ENCODE measurements at places on chromosomes 5 and 9. TPM values are rescaled to one million over a fixed set of nuclear protein-coding genes. Genes with fewer than 3 reads are reported as not detected.

FAM13B gene
- 8.0 TPM for total RNA-seq

NOTCH1 gene
- 31.9 TPM for total RNA-seq

ANKRD31 gene
- not detected for total RNA-seq

MORN5 gene
- total RNA-seq, result not detected

IFNA21 gene
- not detected for total RNA-seq

HBEGF gene
- total RNA-seq, result 0.70 TPM

DNA sequence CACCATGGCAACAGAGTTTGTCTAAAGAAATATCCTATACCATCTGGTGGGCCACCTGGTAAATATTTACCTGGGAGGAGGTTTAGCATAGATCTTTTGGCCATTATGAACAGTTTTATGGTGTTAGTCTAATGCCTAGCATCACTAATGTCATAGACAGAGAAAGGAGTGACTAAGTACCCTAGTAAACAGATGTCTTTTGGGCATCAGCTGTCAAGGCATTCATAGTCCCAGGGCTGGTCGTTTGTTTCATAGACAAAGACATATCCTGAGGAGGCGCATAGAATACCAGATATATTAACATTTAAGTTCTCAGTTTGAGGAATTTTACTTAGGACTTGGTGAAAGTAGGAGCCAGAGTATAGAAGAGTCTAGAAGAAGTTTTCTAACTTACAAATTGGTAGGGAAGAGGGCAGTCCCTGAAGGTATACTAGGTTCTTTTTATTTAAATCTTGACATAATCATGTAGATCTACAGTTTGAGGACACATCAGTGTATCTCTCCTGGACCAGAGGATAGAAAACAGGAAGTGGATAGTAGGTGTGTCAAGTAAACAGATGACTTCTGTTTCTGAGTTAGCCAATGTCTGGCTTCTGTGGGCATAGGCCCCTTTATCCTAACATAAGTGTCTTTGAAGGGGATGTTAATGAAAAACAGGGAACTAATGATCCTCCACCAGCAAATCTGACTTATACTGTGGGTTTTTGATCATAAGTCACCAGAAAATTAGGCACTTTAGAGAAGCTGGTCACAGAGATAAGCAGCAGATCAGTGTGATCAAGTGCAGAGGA, 105.0 kb upstream of the PRSS3 start:
- DNase-seq, result no peak

DNA sequence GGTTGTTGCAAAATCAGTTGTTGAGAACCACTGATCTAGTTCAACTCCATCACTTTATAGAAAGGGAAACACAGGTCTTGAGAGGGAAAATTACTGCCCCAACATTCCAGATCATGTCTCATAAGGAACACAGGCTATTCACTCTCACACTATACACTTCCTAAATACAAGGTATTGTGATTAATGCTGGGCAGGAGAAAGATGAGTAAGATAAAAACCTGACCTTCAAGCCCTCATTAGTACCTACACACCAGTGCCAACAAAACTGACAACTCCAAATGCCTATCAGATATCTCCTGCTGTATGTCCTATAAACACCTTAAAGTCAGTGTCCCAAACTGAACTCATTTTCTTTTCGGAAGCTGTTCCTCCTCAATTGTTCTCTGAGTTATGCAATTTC, 8.2 kb downstream of the GNE start:
- DNase-seq, result no peak

- DNase-seq, result no peak
These were observed 285.6 kb downstream of the FBXL7 start for GRCh38 chr5:15785531-15785981.

DNA sequence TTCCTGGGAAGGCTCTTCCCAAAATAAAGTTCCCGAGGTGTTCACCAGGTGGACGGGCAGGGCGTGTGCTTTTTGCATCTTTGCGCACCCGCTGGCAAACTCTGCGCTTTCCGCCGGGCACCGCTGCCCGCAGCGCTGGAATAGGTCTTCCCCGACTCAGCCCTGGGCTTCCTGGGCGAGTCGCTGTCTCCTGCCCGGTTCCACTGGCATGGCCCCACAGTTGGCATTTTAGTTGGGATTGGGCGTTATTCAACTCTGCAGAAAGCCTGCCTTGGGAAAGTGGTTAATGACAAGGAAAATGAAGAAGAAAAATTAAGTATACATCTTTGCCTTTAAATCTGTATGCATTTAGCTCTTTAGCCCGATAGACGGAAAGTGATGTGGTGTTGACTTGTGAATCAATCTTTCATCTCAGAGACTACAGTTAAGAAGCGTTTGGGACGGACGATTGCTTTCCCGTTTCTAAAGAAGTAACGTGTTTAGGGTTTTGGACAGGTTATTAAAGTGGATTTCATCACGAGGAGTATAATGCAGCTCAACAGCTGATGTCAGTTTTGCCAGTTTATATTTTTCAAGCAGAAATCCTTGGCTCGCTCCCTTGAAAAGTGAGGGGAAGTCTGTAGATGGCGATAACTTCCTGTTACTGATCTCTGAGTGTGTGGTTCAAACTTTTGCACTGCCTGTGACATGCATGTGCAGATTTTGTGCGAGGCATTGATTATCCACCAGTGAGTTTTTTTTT, 946 bp downstream of the ADCY2 start:
- no peak for DNase-seq

DNA sequence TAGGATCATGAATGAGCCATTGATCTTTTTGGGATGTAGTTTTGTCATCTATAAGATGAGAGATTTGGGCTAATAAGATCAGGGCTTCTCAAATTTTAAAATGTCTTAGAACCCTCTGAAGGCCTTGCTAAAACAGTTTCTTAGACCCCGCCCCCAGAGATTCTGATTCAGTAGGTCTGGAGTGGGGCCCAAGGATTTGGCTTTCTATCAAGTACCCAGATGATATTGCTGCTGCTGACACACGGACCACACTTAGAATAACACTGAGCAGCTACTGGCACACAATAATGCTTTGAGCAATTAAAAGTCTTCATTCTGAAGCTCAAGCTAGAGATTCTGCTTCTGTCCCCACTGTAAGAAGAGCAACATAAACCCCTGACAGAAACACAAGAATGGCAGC, 216.7 kb downstream of the SMARCA2 start:
- DNase-seq, result no peak

DNA sequence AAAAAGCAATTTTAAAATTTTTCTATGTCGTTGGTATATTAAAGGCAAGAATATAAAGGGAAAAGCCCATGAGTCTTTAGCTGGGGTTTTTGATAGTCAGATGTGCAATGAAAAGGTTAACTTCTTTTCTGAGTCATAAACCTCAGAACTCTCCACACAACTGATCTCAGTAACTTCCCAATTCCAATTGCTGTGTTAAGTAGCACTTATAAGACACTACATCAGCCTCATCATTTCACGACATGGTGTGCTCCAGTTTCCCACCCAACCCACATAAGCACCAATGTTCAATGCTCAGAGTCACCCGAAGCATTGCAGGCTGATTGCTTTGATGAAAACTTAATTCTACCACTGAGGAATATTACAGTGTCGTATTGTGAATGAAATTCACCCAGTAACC, 155.8 kb downstream of the TSSK1B start:
- DNase-seq, result no peak

DNA sequence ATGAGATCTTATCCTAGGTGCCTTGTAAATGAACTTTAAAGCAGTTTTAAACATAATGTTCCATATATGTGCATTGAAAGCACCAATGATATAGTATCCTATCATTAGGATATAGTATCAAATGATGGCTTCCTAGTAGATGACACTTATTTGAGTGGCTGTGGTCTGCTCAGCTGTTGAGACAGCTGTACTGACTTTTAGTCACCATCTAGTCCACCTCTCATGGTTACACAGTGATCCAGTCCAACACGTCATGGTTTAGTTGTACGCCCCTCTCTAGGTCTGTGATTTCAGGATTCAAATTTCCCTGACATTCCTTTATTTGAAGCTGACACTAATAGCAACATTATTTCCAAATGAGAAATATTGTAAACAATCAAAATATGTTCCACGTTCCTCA, 127.3 kb upstream of the TUT7 start:
- no peak for DNase-seq

- DNase-seq, result no peak
These were observed 17.8 kb downstream of the HINT1 start for GRCh38 chr5:131147258-131147657.

DNA sequence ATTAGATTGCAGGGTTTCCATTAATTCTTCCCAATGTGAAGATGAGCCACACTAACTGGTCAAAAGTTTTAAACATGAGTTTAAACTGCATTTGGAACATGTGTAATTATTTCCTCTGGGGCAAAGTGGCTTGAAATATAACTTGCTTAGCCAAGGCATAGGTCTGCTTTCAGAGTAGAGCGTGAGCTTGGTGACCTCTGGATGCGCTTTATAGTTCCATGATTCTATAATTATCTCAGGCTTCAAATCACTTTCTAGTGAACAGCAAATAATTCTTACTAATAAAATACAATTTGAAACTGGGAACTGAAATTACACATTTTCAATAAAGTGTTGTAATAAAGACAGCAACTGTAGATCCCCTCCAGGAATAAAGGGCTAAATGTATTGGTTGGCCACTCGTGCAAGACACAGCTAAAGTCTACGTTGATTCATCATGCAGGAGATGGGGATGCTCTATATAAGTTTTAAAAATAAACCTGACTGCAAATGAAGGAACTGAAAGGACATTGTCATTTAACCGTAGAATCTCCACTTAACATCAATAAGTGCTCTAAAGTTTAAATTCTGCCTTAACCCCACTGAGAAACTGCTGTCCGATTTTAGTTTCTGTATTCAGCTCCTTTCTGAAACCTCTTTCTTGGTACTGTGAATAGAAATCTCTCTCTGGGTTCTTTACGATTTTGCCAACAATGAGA, 460.0 kb downstream of the PSAT1 start:
- DNase-seq, result no peak

GRCh38 chr5:10466446-10467073, 24.9 kb downstream of the ROPN1L start:
- DNase-seq, result no peak

GRCh38 chr5:61575103-61575502, 243.0 kb downstream of the ZSWIM6 start:
- DNase-seq, result no peak

GRCh38 chr5:138696501-138696900, 56.7 kb upstream of the CTNNA1 start:
- DNase-seq, result no peak

DNA sequence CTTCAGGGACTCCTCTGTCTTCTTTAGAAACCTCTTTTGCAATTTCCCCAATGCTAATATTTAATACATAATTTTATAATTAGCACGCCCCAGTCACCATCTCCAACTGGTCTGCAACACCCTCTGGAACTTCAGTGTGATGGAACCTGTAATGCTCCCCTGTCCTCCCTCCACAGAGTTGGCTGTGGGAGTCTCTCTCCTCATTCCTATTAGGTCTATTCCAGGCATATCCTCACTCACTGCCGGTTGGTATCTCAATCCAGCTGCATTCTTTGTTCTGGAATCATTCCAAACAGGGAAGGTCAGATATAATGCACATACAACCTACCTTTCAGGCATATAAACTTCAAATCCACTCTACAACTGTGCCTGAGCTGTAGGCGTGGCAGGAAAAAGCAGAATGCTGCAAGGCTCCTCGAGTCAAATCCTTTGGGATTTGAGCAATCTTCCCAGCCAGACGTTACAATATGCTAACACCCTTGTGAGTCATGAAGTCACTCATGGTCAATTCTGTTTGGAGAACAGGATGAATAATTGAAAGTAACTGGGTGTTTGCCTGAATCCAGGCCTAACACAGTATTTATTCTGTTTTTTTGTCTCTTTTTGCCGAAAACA, 293.8 kb downstream of the CWC27 start:
- no peak for DNase-seq

GRCh38 chr9:126111556-126111955, 215.1 kb upstream of the MVB12B start:
- no peak for DNase-seq

- no peak for DNase-seq
These were observed 123.1 kb downstream of the TLE4 start for GRCh38 chr9:79694676-79695400.

DNA sequence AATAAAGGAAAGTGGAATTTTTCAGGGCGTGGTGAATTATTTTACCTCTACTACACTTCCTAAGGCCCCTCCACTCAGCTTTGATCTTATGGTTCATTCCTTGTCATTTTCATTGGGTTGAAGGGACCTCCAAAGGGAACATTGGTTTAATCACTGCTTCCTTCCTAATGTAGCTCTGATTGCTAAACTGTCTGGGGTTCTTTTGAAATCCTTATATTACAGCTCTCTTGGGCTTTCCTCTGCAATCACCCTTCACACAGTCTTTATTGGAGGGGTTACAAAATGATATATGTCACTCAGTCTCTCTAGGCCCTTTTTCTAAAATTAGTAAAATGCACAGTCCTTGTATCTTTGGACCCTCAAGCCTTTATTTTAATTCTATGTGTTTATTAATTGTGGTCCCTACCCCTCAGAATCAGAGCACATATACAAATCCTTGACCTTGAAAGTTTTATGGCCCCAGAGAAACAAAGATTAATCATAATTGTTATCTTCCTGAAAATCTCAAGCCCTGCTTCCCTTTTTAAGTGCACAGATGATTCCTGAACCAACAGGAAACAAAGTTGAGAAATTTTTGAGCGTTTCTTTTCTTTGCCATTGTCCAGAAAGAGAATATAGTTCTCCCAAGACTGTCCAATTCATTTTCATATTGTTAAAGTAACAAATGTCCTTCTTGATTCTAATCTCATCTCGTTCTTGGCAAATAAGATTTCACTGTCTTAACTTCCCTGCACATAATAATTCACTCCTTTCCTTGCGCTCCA, 330.0 kb downstream of the ARRDC3 start:
- no peak for DNase-seq

GRCh38 chr9:105439428-105439827, 8.4 kb upstream of the FSD1L start:
- no peak for DNase-seq

- no peak for DNase-seq
These were observed 38.2 kb downstream of the DAB2IP start for GRCh38 chr9:121689461-121690157.

- DNase-seq, result no peak
These were observed 1406.5 kb upstream of the ACO1 start for GRCh38 chr9:30977965-30978364.

DNA sequence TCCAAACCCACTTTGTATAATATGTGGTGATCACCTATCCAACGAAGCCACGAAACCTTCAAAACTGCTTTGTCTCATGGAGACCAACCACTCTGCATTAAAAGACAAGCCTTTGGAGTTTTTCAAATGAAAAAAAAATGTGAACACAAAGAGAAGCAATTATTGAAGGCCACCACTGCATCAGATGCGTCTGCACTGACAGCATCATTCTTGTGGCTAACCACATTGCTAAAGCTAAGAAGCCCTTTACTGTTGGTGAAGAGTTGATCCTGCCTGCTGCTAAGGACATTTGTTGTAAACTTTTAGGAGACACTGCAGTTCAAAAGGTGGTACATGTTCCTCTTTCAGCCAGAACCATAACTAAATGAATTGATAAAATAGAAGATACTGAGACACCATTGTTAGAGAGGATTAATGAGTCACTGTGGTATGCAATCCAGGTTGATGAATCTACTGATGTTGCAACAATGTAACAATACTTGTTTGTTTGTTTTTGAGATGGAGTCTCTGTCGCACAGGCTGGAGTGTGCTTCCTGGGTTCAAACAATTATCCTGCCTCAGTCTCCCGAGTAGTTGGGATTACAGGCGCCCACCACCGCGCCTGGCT, 45.4 kb downstream of the TAF11L14 start:
- no peak for DNase-seq

Measured in left lobe of liver (tissue), 2 donors.